Fibroblast of skin of back (primary cell): ENCODE measurements at places on chromosomes 5 and 9.

GRCh38 chr5:4229414-4230292 is 634.0 kb downstream of the IRX1 start:
- no peak for DNase-seq

GRCh38 chr5:160036243-160036642 is 27.3 kb downstream of the TTC1 start:
- DNase-seq, result no peak

DNA sequence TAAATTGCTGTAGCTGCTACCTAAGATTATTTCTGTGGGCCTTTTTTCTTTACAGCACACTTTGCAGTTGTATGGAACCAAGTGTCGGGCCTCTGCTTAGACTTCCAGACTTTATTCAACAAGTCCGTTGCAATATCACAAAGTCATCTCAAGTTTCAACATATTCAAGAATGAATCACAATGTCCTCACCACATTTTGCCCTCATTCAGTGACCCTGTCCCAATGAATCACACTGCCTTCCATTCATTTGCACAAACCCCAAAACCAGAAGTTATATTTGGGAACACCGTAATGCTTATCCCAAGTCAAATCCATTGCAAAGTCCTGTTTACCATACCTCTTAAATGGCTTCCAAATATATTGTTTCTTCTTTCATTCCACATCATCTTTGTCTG is 439.6 kb downstream of the CSNK1G3 start:
- peak; percentile 91 for DNase-seq

GRCh38 chr5:160699301-160699700 is 152.7 kb downstream of the ATP10B start:
- DNase-seq, result no peak

- no peak for DNase-seq
Measured at GRCh38 chr9:21551401-21551800, 69.3 kb upstream of the IFNE start.

DNA sequence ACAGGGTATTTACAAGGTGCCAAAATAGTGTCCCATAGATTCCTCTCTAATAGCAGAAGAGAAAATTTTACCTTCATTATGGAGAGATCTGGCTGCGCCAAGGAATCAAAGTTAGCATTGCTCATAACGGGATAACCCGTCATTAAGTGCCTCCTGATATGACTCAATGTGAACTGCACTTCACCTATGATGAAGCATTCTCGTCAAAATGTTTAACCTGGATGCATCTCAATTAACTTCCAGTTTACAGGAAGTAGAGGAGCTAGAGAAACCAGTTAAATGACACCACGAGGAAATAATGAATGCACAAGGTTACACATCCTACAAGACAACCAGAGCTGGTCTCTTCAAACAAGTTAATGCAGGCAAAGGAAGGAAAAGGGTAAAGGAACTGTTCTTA is 17.2 kb downstream of the FBXW11 start:
- no peak for DNase-seq

GRCh38 chr5:45060724-45061123 is 252.0 kb downstream of the MRPS30 start:
- no peak for DNase-seq

DNA sequence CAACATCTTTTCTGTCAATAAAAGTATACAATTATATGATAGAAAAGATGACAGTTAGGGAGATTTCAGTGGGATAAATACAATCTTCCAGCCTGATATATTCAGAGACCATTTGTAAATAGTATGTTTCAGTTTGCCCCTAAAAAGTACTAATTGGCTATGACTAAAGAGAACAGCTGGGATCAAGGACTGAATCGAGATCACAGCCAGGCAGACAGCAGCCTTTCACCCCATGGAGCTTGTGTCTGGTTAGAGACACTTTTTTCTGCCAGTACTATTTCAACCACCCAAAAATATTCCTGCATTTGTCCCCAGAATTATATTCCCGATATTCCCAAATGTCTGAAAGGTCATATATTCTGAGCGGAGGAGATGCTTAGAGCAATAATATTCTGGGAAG is 577.3 kb upstream of the TLE4 start:
- DNase-seq, result no peak

DNA sequence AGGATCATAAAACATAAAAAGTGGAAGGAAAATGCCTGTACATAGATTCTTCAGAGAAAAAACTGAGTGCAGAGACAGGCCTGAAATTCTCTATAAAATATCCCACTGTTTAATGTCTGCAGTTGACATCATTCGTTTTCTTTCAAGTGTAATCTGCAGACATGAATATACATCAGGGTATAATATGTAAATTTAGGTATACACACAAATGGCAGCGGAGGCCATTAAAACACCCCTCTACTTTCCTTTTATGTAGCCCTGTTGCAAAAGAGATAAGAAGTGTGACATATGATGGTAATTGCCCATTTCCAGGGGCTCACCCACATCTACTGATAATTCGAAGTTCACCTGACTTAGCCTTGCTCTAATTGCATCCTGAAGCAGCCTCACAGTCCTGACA is 164.3 kb downstream of the SLC24A2 start:
- DNase-seq, result no peak

DNA sequence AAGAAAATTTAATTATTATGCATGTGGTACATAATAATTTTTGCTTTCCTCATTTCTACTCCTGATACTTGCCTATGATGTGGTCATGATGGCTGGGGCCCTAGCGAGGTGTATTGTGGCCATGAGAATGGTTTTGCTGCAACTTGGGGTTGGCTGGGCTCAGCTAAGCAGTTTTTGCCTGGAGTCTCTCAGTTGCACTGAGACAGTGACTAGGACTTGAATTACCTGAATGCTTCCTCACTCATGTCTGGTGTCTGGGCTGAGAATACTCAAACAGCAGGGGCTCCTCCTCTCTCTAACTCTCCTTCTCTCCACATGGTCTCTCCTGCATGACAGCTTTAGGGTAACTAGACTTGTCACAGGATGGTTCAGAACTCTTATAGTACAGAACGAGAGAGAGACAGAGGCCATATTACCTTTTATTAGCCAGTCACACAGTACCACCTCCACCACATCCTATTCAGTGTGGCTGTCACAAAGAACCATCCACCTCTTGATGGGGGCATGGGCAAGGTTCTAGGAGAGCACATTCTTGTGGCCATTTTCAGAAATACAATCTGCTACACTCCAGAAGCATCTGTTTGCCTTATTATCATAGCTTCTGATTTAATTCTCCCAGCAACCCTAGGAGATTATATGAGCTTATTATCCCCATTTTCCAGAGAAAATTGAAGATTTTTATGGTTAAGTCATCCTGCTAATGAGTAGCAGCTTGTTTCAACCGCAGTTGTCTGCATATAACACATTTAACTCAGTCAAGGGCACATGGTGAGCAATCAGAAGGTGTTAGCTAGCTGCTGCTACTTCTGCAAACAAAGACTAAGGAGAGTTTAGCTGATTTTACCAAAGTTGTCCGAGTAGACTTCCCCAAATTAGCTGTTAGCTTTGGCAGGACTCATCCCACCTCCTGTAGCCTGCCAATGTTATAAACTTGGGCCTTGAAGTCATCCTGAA is 245.1 kb downstream of the DOCK8 start:
- DNase-seq, result no peak

DNA sequence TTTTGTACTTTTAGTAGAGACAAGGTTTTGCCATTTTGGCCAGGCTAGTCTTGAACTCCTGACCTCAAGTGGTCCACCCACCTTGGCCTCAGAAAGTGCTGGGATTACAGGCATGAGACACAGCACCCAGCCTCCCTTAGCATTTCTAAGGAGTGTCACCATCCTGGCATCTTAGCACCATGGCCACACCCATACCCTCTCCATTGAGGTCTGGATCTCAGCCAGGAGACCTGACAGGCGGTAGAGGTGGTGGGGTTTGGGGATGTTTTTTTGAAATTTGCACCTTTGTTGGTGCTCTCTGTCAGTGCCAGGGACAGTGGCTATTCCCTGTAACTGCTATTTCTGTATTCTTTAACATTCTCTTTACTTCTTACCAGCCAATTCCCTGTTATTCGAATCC is 72.5 kb downstream of the TRIM36 start:
- DNase-seq, result no peak

DNA sequence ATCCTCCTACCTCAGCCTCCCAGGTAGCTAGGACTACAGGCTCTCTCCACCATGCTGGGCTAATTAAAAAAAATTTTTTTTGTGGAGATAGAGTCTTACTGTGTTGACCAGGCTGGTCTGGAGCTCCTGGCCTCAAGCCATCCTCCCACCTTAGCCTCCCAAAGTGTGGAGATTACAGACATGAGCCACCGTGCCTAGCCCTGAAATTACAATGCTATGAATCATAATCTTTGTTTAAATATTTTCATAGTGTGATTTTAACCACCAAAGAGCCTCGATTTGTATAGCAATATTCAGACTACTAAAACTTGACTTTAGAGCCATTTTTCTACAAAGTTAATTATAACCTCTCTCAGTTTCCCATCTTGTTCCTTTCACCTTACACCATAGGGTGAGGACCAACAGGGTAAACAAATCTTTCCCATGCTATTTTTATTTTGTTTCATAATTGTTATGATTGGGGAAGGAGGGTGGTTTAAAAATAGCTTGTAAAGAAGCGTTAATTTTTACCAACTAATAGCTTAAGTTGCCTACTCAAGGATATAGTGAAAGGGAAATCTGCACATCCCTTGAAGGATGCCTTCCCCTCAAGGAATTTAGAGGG is 32.7 kb downstream of the UBE2D2 start:
- peak; percentile 71 for DNase-seq

DNA sequence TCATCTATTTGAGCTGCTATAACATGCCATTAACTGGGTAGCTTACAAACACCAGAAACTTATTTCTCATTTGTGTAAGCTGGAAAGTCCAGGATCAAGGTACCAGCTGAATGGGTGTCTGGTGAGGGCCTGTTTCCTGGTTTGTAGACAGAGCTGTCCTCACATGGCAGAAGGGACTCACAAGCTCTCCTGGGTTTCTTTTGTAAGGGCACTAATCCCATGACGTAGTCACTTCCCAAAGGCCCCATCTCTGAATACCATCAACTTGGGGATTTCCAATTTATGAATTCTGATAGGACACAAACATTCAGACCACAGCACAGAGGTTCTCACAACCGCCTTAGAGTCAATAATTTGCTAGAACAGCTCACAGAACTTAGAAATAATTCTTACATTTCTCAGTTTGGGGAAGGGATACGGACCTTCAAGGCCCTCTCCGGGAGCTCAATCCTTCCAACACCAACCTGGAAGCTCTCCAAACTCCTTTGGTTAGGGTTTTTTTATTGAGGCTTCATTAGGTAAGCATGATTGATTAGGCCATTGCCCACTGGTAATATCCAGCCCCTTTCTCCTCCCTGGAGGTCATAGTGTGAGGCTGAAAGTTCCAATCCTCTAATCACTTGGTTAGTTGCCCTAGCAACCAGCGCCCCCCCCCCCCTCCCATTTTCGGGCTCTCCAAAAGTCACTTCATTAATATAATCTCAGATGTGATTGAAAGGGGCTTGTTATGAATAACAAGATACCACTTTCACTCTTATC is 7.6 kb upstream of the DNAJA1 start:
- no peak for DNase-seq

- DNase-seq, result peak; percentile 11
Measured at GRCh38 chr5:175746851-175747250, 89.0 kb downstream of the HRH2 start.

- peak; percentile 24 for DNase-seq
Measured at GRCh38 chr9:16310278-16311110, 560.0 kb downstream of the BNC2 start.

- DNase-seq, result no peak
Measured at GRCh38 chr5:130270786-130271185, 366.5 kb downstream of the CHSY3 start.

GRCh38 chr9:134331186-134332025 is 5.2 kb downstream of the RXRA start:
- no peak for DNase-seq

- DNase-seq, result no peak
Measured at GRCh38 chr9:35795695-35796094, 4.3 kb downstream of the NPR2 start.

DNA sequence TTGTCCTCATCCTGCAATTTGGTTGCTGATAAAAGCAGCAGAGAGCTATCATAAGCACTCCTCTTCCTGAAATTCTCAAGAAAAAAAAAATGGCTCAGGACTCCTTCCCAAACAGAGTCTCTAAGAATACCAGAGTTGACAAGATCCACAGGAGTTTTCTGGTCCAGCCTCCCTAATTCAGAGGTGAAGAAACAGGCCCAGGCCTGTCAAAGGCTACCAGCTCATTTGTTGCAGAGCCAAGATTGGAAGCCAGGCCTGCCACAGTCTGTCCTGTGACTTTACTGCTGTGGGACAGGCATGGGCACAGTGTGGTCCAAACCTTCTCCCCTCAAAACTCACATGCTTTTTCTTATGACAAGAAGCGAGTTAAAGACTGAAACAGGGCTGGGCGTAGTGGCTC is 41.5 kb downstream of the NIPSNAP3B start:
- no peak for DNase-seq

DNA sequence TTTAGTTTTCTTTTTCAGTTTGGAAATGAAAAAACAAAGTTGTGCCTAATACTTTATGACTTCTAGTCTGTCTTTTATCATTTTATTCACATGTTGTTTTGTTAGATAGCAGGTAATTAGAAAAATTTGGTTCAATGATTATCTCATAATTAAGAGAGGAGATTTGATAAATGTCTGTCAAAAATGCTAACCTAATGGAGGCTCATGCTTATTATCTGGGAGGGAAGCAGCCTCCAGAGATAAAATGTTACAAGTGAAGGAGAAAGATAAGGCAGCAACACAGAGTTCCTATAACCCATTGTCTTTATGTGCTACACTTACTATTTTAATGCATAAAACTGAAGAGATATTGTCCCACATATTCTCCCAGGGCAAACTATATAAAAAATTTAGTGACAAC is 53.5 kb downstream of the SLC27A6 start:
- no peak for DNase-seq

GRCh38 chr5:159212657-159213462 is 3.5 kb upstream of the RNF145 start:
- no peak for DNase-seq

- no peak for DNase-seq
Measured at GRCh38 chr9:127862075-127863011, 7.9 kb upstream of the ENG start.

- peak; percentile 22 for DNase-seq
Measured at GRCh38 chr5:153714798-153715197, 224.3 kb downstream of the GRIA1 start.

- no peak for DNase-seq
Measured at GRCh38 chr9:78006734-78007133, 24.9 kb downstream of the GNAQ start.

GRCh38 chr9:26727471-26727870 is 165.1 kb downstream of the CAAP1 start:
- no peak for DNase-seq

DNA sequence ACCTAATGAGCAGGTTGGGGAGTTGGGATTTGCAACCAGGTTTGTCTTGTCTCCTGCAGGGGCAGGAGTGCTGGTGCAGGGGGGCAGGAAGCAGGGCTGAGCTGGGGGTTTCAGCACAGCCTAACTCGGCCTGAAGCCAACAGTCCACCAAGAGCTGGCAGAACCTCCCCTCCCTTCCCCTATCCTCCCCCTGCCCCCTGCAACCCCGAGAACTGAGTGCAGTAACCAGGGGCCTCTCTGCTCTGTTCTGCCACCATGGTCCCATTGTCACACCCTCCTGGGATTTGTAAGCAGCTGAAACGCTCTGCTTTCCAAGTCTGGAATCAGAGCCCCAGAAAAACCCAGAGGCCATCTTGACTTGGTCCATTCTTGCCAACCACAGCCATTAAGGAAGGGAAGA is 72.9 kb downstream of the ARHGEF37 start:
- no peak for DNase-seq

GRCh38 chr9:117535973-117536372 is 121.1 kb upstream of the ASTN2 start:
- DNase-seq, result no peak

- peak; percentile 77 for DNase-seq
Measured at GRCh38 chr9:128117613-128118471, 9.7 kb downstream of the PTGES2 start.
